Activated T-cell treated with anti-CD3 and anti-CD28 coated beads for 48 hours (primary cell): ENCODE measurements at places on chromosomes 2 and 18.

DNA sequence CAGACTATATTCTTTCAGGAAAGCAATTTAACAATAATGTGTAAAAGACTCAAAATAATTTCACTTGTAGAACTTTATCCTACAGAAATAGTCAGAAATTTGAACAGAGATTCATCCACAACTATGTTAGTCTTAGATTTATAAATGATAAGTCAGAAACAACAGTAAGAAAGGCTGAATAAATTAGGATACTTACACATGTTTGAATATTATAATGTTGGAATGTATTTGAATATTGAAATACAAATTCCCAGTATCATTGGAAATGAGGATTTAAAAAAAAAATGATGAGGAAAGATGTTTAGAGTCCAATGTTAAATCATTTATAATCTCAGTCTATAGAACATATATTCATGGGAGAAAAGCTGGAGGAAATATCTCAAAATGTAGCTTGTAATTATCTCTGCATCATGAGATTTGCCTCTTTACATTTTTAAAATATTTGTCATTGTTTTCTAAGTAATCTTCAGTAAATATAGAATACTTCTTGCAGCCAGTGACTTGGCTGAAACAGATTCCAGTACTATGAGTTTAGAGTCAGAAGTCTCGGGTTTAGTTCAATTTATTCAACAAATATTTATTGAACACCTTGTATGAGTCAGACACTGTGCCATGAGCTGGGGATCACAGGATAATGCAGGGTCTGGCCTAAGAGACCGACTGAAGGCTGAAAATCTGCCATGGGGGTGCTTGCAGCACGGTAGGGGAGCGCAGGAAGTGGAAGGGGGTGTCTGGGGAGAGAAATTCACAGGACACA is 32.3 kb downstream of the CXCR4 start:
- DNase-seq, result no peak

DNA sequence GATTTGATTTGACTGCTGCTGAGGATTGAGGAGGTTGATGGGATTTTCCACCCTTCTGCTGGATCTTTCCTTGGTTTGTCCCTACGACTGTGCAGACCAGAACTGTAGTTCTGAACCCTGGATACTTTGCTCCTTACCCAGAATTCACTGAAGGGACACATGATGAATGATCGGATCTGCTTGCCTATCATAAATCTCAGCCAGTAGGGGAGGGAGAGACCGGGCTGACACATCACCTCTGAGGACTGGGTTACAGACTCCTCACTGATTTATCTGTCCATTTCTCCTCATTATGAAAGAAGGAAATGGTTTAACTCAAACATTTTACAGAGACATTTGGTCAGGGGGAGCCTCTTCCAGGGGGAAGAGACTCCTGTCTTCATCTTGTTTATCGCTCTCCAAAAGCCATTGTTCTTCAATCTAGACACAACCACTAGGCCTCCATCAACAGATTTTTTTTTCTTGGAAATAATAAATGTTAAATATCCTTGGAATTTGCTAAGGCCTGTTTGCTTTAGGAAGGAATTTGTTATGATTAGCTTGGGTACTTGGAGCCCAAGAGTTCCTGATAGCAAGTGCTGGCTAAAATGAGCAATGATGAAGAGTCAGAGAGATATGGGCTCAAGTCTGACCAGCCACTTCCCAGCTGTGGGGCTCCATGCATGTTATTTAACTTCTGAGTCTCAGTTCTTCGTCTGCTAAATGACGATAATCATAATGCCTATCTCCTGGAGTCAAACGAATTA is 925.5 kb downstream of the SLC4A3 start:
- no peak for DNase-seq

DNA sequence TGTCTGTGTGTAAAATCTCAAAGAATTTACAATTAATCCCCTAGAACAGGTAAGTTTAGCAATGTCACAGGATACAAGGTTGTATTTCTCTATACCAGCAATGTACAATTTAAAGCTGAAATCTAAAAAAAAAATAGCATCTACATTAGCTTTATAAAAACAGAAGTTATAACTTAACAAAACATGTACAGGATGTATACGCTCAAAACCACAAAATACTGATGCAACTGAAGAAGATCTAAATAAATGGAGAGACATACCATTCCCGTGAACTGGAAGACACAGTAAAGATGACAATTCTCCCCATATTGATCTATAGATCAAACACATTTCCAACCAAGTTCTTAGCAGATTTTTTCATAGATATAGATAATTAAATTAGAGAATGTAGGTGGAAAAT is 17.5 kb upstream of the RANBP2 start:
- DNase-seq, result no peak

DNA sequence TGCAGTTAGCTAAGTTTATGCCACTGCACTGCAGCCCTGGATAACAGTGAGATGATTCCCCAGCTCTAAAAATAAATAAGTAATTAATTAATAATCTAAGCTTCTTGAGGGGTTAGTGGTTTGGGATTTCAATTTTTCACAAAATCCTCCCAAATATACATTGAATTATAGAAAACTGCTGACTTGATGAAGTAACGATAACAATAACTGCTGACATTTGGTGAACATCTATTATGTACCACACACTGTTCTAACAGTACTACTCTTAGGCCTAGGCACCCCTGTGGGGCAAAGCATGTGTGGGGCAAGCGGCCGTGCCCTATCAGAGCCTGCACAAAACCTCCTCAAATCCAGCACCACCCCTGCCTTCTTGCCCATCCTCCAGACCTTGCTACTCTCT is 245.8 kb upstream of the EPHA4 start:
- no peak for DNase-seq

GRCh38 chr2:55232863-55233657 is 572 bp downstream of the RPS27A start:
- no peak for DNase-seq

DNA sequence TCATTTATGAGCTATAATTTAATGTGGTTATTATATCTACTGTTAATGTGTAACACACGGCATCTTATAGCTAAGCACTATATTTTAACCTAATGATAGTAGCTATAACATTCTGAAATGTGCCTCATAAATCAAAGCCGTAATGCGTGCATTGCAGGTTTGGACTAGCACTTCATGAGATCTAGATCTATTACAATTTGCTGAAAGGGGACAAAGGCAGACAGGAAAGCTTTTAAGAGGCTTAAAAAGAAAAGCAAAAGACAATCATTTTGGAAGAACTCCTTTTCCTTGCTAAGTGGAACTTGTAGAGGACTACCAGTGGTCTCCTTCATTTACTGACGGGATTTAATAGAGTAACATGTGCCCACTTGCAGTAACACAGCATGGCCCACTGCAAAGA is 213.1 kb downstream of the NBAS start:
- no peak for DNase-seq

- DNase-seq, result no peak
These were observed 156.9 kb downstream of the LAMA1 start for GRCh38 chr18:6960656-6961055.

DNA sequence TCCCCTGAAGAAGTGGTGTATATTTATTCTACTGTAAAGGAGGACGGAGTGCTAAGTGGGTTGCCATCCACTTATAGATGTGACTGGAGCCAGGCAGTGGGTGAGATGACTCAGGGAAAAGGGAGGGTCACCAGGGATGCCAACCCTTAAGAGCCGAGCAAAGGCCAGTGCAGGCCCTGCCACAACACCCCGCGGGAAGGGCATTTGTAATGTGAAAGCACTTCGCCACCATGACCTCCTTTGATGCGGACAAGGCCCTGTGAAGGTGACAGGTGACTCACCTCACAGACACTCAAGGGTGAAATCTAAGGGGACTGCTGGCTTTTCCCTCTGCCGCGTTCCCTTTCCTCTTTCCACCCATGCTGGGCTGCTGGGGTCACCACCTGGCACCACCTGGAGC is 50.2 kb upstream of the MRPL33 start:
- no peak for DNase-seq

DNA sequence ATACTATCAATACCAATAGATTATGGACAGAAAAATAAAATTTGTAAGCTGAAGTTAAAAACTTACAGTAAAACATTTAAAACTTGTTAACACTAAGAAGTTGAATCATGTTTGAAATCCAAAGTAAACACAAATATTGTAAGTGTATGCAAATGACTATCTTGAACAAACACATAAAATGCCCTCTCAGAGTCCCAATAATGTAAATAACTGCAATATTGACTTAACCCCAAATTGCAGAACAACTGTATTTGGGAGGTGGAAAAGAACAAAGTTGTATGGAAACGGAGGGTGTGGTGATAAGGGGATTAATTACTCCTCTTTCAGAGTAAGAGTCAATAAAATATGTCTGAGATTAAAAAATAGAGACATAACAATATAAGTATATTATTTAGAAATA is 140.0 kb upstream of the NOL4 start:
- DNase-seq, result no peak

GRCh38 chr2:3483227-3483985 is 35.9 kb downstream of the ADI1 start:
- DNase-seq, result no peak

- DNase-seq, result no peak
These were observed 44.8 kb downstream of the POLE4 start for GRCh38 chr2:75003276-75003675.

- no peak for DNase-seq
These were observed 26.0 kb downstream of the SATB2 start for GRCh38 chr2:199431746-199432213.

DNA sequence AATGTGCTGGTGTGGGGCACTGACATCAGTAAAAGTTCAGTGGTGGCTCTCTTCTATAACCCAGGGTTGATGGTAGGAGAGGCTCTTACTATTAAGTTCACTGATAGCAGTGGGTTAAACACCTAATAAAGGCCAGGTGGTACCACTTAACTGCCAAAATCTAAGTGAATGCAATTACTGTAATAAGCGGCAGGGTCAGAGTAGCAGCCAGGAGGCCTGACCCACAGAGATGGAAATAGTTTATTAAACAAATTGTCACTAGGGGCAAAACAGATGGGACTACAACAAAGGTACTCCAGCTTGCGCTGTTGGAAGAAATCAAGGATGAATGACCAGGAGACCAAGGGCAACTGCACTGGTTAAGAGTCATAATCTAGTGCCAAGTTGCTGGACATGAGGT is 26.6 kb downstream of the ZSWIM2 start:
- no peak for DNase-seq

DNA sequence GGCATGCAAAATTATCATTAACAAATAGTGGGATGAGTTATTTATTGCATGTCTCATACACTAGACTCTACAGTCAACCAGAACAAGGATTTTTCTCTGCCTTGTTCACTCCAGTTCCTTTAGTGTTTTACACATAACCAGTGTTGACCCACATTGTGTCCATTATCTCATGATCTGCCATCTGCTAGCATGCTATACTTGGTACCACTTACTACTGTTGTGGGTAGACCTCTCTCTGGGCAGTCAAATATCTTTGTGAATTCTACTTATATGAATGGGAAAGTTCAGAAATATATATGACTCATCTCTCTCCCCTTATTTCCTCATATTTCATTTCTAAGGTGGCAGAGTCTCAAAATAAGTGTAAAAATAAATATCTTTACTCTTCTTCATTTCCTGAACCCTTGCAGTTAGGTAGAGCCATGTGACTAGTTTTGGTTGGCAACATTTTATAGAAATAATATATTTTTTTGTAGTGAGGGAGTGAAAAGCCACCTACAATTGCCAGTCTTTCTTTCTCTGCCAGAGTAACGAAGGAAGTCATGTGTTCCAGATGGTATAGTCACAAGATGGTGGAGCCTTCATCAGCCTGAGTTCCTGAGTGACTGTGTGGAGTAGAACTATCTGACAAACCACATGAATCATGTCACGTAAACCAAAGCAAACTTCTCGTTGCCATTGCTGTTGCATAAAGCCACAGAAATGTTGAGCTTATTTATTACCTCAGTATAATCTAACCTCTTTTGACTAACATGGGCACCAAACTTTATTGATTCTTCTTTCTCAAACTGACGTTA is 704.0 kb downstream of the RNF144A start:
- no peak for DNase-seq
